GM12878 (cell line): ENCODE measurements at places on chromosomes 5 and 9. TPM values are rescaled to one million over a fixed set of nuclear protein-coding genes. Genes with fewer than 3 reads are reported as not detected.

The GFI1B gene
- not detected in 2 replicates for total RNA-seq

The CD274 gene
- total RNA-seq: 23.5 and 26.6 TPM in 2 replicates

DNA sequence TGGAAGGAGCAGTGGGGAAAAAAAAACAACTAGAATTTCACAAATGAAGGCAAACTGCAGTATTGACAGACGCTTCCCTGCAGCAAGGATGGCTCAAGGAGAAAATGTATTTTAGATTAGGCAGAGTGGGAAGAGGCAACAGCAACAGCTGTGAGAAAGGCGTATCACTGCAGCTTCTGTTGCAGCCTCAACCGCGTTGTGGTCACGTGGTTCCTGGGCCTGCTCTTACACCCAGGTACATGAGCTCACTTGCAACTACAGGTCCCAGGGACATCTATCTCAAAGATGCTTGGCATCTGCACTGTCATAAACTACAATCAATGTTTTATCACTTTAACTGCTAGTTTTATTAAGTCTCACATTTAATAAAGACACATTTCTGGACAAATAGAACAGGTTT lies 36.0 kb upstream of the GOLM1 start:
- no peaks in the 10 kb centered on the region for H3K4me1 ChIP-seq
- DNase-seq: no peak
- no peaks in the 10 kb centered on the region for H3K27me3 ChIP-seq
- no peak overlapping the region for H3K27ac ChIP-seq
- H3K4me3 ChIP-seq: no peak overlapping the region

- no peaks in the 10 kb centered on the region for H3K36me3 ChIP-seq
- no peak for DNase-seq
- no peak overlapping the region for H3K27ac ChIP-seq
- H3K4me3 ChIP-seq: no peak overlapping the region
- H3K4me1 ChIP-seq: no peaks in the 10 kb centered on the region
Observed at GRCh38 chr5:16852251-16853005, 83.7 kb downstream of the MYO10 start.

DNA sequence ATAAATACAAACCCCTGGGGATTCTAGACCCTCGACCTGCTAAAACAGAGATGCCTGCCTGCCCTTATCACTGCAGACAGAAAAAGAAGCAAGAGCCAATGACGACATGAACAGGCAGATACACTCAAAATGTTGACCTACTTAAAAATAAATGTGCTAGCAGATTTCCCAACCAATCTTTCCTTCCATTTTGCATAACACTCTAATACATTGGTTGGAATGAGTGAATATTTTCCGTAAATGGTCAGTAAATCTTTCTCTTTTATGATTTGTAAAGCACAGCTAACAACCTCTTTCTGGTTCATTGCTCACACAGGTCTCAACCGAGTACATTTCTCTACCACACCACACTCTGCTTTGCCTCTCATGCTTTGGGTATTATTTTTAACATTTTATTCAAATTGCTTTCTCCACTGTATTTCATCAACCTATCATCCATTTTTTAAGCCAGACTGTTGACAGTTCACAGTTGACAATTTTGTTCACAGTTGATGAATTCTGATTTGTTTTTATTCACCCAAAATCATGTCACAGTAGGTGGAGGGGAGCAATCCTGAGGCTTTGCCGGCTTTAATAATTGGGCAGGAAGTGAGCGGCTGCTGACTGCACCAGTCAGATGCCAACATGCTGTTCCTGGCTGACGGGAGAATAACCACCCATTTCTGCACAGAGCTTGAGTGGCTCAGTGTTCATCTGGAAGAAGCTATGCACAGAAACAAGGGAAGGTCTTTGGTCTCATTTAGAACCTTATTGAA lies 426.6 kb downstream of the SPOCK1 start:
- H3K36me3 ChIP-seq: no peaks in the 10 kb centered on the region
- no peak overlapping the region for H3K4me3 ChIP-seq
- no peak overlapping the region for H3K27ac ChIP-seq
- H3K4me1 ChIP-seq: no peaks in the 10 kb centered on the region

DNA sequence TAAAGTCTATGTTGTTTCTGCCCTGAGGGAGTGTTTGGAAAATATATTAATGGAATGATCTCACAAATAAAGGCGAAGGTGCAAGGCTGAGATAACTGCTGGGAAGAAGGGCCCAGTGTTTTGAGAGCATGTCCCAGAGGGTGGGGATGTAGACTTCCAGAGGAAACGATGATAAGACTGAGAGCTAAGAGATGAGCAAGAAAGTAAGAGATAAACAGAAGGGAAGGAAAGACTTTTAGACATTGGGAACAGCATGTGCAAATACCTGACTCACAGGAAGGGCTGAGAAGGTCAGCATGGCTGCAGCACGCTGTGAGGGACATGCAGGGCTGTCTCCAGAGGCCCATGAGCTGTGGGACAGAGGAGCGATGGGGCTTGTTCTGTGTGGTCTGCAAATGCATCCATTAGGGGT lies 19.9 kb upstream of the ADRB2 start:
- no peak overlapping the region for H3K4me3 ChIP-seq
- no peaks in the 10 kb centered on the region for H3K36me3 ChIP-seq
- no peak for DNase-seq
- H3K4me1 ChIP-seq: peaks cover 60% of the 10 kb centered on the region
- no peaks in the 10 kb centered on the region for H3K27me3 ChIP-seq

- no peak for DNase-seq
- H3K36me3 ChIP-seq: no peaks in the 10 kb centered on the region
- no peak overlapping the region for H3K27ac ChIP-seq
- H3K4me1 ChIP-seq: no peaks in the 10 kb centered on the region
- no peaks in the 10 kb centered on the region for H3K27me3 ChIP-seq
Observed at GRCh38 chr5:179318221-179318955, 26.9 kb downstream of the ADAMTS2 start.
